CD4-positive, alpha-beta T cell treated with Interleukin-15 for 1 hour (primary cell): ENCODE measurements at places on chromosomes 13 and 19.

DNA sequence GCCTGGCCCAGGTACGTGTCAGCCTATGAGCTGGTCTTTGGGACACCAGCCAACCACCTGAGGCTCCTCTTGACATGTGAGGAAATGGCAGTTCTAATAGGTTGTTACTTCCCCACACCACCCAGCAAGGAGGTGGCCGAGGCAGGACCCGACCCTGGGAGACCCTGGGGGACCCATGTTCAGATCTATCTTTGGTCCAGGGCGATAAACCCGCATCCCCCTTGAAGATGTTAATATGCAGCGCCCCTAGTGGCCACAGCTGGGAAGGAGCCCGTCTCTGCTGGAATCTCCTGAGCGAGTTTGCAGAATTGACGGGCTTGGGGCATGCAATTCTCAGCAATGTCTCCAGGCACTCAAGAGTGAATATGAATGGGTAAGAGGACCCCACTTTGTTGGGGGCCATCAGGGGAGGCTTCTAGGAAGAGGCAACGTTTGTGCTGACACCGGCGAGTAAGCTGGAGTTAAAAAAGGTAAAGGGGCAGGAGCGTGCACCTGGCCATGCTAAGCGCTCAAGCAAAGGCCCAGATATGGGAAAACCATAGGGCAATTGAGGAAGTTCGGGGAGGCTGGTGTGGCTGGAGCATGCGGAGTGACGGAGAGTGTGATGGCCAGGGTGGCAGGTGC, 1.5 kb upstream of the MYO1F start:
- DNase-seq: peak; percentile 70

GRCh38 chr13:102873653-102874052, 27.8 kb downstream of the ERCC5 start:
- no peak for DNase-seq

GRCh38 chr13:100636441-100636840, 38.2 kb downstream of the TMTC4 start:
- DNase-seq: no peak

DNA sequence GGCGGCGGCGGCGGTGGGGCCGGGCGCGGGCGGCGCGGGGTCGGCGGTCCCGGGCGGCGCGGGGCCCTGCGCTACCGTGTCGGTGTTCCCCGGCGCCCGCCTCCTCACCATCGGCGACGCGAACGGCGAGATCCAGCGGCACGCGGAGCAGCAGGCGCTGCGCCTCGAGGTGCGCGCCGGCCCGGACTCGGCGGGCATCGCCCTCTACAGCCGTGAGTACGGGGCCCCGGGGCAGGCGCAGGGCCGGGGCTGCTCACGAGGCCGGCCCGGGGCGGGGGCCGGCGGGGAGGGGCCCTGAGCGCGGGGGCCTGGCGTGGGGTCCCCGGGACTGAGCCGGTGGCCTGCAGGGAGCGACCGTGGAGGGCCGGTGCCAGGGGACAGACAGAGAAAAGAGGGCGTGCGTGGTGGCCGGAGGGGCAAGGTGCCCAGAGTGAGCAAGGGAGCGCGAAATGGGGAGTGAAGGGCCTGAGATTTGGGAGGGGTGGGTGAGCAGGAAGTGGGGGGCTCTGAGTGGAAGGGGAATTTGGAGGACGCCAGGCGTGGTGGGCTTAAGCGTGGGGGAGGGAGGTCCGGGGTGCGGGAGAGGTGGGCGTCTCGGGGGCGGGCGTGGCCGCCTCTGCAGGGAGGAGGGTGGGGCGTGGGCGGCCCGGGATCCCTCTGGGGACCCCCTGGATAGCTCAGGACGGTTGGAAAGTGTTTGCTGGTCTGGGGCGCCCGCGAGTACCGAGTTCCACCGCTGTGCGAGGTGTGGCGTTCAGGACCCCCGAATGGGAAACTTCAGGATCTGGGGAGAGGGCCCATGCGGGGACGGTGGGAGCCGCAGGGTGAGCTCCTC, 575 bp downstream of the CARM1 start:
- no peak for DNase-seq

DNA sequence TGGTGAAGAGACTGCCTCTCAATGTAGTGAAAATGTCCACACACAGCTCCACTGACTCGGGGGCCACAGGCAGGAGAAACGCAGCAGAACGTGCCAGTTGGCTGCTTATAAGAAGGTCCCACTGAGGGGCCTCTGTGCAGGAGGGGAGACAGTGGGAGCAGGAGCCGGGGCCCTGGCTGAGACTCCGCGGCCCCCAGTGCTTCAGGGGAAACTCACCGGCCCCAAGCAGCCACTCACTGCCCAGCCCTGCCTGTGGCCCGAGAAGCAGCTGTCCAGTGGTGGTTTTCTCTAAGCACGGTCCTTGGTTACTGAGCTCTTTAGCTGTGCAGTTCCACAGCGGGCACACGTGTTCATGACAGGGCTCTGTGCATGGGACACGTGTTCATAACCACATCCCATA, 91.9 kb upstream of the MCF2L start:
- no peak for DNase-seq

DNA sequence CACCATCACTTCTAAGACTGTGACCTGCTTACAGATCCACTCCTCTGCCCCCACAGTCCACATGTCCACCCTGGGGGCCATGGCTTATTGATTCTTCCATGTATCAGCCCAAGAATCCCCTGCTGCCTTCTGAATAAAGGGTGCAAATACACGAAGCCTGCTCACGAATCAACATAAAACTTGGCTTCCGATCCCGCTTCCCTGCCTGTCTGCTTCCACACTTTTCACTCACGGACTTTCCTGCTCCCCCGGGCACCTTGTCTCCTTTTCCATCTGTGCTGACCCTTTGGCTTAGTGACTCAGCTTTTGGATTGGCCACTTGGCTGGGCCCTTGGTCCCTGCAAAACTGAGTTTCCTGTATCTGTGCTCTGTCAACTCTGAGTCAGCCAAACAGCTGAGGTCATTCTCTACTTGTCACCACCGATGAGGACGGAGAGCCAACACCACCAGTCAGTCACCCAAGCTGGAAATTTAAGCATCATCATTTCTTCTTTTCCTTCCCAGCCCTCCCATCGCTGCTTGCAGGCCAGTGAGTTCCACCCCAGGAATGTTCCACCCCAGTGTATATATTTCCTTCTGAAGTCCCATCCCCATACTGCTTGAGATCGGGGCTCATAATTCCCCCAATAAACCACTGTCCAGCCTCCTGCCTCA, 11.4 kb upstream of the USP12 start:
- no peak for DNase-seq

DNA sequence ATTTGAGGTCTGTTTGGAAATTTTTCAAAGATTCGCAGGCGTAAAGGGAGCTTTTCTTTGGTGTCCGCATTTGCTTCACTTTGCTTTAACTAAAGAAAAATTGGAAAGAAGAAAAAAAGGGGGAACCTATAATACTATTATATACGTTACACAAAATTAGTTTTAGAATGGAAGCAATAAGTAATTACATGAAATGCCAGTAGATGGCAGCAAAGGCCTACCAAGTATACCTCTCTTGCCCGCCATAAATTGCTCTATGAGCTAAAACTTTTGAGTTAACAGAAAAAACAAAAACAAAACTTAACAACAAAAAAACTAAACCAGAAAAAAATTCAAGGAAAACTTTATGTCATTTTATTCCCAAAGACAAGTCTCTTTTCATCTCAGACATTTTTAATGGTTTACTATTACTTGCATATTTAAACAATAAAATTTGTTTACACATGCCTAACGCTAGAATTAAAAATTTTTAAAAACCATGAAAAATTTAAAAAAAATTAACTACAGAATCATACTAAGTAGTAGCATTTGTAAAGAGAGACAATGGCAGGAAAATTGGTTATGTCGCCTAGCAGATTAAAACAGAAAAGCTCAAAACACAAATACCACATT, 271.4 kb downstream of the NALCN start:
- DNase-seq: no peak

DNA sequence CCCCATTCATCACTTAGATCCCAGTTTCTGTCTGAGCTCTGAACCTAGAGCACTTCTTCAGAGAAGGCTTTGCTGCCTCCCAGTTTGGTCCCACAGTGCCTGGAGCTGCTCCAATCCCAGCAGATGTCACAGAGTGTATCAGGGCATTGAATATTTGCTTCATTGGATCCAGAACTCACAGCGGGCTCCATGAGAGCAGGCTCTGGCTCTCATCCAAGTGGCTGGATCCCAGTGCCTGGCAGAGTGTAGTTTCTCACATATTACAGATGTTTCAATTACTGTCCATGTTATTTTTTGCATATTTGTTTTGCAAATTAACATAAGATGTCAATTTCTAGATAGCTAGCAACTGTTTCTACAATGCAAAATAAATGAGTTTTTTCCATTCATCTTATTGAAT, 50.6 kb downstream of the MYO16 start:
- no peak for DNase-seq

DNA sequence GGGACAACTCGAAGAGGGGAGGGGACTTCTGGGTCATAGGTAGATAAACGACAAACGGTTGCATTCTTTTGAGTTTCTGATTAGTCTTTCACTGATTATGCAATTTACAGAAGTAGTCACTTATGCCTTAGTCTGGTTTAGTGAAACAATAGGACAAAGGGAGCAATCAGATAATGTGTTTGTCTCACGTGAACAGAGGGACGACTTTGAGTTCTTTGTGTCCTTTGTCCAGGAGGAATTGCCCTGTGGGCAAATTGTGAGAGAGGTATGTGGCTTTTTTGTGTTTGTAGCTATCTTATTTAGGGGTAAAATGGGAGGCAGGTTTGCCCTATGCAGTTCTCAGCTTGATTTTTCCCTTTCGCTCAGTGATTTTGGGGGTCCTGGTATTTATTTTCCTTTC, 362.9 kb upstream of the PCDH20 start:
- no peak for DNase-seq

DNA sequence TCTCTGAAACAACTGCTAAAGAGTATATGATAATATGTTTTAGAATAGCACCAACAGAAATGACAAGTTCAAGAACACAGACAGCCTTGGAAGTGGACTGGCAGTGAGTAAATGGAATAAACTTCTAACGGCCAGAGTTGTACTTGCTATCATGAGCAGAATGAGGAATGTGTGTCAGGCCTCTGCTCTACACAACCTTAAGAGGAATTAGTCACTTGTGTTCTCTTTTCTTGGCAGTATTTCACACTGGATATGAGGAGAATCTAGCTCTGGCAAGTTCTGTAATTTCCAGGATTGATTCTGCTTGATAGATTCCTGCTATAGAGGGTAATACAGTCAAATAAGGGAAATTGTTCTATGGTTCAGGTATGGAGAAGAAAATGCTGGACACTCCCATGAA, 757.3 kb downstream of the EFNB2 start:
- no peak for DNase-seq

GRCh38 chr19:41785653-41786052, 10.7 kb upstream of the CEACAM3 start:
- peak; percentile 77 for DNase-seq

GRCh38 chr13:30697996-30698401, 37.3 kb upstream of the ALOX5AP start:
- DNase-seq: no peak

DNA sequence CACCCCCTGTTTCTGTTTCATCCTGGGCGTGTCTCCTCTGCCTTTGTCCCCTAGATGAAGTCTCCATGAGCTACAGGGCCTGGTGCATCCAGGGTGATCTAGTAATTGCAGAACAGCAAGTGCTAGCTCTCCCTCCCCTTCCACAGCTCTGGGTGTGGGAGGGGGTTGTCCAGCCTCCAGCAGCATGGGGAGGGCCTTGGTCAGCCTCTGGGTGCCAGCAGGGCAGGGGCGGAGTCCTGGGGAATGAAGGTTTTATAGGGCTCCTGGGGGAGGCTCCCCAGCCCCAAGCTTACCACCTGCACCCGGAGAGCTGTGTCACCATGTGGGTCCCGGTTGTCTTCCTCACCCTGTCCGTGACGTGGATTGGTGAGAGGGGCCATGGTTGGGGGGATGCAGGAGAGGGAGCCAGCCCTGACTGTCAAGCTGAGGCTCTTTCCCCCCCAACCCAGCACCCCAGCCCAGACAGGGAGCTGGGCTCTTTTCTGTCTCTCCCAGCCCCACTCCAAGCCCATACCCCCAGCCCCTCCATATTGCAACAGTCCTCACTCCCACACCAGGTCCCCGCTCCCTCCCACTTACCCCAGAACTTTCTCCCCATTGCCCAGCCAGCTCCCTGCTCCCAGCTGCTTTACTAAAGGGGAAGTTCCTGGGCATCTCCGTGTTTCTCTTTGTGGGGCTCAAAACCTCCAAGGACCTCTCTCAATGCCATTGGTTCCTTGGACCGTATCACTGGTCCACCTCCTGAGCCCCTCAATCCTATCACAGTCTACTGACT, at the start of gene KLK3:
Gene KLK3 (plus strand): TSS at position 280 of the 775 bp plus-strand sequence. CDS start 41 bp downstream, at position 321.
- no peak for DNase-seq

DNA sequence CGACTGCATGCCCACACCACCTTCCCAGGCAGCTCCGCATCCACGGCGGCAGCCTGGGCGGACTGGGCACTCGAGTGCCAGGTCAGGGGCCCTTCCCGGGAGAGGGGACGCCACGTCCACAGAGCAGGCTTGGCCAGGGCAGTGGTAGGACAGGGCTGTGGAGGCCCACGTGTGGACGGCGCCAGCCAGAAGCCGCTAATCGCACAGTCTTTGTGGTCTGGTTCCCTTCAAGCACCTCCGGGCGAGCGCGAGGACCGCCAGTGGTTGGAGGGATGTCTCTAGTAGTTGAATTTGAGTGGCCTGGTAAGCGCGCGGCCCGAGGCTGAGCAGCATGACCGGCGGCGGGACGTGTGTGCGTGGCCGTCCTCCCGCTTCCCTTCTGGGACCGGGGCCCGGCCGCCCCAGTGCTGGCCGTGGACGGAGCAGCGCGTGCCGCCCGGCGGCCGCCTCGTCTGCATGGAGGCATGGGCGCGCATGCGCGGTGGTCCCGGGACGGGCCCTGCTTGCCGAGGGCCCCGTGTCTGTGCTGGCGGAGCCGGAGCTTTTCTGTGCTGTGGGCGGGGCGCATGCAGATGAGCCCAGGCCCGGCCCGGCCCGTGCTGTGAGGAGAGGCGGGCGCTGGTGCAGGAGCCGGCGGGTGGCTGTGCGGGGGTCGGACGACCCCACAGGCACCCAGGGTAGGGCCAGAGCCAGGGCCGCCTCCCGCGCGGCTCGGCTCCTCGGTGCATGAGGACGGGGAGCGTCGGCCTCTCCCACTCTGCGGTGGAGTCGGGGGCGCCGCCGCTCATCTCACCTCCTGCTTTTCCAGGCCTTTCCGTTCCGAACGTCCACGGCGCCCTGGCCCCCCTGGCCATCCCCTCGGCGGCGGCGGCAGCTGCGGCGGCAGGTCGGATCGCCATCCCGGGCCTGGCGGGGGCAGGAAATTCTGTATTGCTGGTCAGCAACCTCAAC, 8.6 kb downstream of the PTBP1 start:
- no peak for DNase-seq

DNA sequence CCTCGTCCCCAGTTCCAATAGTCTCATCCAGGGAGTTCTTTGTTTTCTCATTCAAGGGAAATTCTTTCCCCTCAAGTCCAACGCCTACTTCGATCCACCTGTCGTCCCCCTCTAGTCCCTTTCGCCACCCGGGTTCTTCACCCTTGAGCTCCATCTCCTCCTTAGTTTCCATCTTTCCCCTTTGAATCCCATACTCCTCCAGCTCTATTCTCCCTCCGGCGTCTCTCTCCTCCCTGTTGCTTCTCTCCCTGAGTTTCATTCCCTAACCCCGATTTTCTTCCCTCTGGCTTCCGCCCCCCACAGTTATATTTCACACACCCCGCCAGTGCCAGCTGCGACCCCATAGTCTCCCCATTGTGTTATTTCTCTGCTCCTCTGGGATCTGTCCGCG, 628 bp upstream of the SLC17A7 start:
- DNase-seq: no peak
